NCI-H1930 (cell line): ENCODE measurements at places on chromosomes 2 and 18.

GRCh38 chr2:47629501-47630460, 153.2 kb upstream of the MSH6 start:
- DNase-seq = no peak

- DNase-seq = no peak
Observed at GRCh38 chr2:96112501-96113366, 3.6 kb downstream of the ADRA2B start.

- peak; percentile 67 for DNase-seq
Observed at GRCh38 chr2:190863946-190864345, 16.7 kb upstream of the GLS start.

GRCh38 chr2:147051248-147051647, 793.6 kb upstream of the ACVR2A start:
- no peak for DNase-seq

DNA sequence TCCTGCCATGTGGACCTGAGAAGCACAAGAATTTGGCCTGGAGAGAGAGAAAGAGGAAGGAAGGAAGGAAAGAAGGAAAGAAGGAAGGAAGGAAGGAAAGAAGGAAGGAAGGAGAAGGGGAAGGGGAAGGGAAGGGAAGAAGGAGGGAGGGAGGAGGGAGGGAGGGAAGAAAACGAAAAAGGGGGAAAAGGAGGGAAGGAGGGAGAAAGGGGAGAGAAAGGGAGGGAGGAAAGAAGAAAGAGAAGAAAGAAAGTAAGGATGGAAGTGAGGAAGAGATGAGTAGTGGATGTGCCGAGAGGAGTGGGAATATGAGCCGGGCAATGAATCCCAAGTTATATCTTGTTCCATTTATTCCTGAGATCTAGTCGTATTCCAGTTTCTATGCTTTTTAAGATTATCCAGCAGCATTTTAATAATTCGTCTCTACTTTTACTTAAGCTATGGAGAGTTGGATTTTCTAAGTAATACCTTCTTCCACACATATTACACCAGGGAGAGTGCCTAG, 247.8 kb downstream of the TDRD15 start:
- no peak for DNase-seq

GRCh38 chr2:240234503-240234951, 94.1 kb upstream of the OTOS start:
- DNase-seq = no peak

- DNase-seq = no peak
Observed at GRCh38 chr2:143706354-143706753, 577.1 kb downstream of the ARHGAP15 start.

- DNase-seq = no peak
Observed at GRCh38 chr18:10750191-10751035, 224.6 kb downstream of the NAPG start.

DNA sequence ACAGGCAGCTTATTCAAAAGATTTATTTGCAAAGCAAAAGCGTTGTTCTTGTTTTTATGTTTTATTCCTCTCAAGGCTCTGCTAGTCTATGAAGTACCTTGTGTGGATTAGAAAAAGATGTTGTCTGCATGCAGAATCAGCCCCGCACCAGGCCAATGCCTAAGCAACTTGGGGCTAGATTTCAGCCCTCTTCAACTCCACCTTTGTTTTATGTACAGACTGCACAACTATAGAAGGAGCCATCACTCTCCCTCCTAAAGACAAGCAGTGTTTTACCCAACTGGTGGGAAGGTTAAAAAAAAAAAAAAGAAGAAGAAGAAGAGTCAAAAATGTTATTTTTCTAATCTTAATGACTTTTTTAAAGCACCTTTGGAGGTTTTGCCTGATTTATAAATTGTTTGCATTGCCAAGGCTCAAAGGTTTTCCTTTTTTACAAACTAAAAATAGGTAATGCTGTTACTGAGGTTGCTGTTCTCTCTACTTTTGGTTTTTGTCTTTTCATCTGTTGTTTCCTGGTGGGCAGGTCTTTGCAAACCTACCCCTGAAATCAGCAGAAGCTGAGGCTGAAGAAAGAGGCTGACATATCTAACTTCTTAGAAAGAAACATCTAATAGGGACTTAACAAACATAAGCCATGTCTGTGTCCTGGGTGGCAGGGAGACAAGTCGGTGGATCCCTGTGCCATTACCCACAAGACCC, 164.0 kb downstream of the SLC39A10 start:
- DNase-seq = no peak

GRCh38 chr2:205574001-205574400, 108.3 kb upstream of the NRP2 start:
- DNase-seq = no peak

DNA sequence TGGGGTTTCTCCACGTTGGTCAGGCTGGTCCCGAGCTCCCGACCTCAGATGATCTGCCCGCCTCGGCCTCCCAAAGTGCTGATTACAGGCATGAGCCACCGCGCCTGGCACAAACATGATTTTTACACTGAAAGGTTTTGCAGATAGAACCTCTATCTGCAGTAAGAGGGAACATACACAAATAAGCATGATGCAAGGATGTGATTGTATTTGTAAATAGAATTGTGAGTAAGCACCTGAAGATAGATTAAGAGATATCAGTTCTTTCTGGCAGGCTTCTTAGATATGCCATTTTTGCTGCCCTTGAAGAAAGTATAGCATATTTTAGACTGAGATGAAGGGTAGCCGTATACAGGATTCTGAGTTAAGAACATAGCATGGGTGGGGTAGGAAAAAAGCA, 3.6 kb downstream of the COMMD1 start:
- no peak for DNase-seq

DNA sequence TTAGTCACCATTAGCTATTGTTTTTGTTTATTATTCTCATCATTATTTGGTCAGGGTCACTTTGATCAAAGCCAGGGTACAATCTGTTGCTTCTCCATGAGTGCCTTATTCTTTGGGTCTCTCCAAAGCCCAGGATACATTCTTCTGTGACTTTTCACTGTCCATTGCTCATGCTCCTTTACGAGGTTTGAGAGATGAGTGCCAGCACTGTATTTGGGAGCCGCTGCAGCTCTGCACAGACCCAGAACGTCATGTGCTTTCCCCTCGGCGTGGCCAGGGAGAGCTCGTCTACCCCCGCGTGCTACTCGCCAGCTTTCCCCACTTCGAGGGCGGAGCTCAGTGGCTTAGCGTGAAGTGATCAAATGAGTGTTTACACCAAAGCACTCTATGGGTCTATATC, 123.7 kb downstream of the COL6A3 start:
- no peak for DNase-seq

DNA sequence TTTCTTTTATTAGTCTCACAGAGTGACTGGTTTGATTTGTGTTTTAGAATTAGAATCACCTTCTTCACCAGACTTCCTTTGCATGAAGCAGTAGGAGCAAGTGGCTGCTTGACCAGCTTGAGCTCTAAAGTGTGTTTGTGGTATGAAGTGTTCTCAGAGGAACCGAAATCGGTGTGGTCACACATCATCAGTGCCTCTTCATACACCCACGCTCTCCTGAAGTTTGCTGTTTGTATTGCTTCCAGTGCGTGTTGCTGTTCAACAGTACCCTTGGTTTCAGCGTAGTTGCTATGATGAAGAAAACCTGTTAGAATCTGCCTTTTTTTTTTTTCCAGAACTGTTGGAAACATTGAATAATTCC, 77.9 kb downstream of the LIMS1 start:
- no peak for DNase-seq

DNA sequence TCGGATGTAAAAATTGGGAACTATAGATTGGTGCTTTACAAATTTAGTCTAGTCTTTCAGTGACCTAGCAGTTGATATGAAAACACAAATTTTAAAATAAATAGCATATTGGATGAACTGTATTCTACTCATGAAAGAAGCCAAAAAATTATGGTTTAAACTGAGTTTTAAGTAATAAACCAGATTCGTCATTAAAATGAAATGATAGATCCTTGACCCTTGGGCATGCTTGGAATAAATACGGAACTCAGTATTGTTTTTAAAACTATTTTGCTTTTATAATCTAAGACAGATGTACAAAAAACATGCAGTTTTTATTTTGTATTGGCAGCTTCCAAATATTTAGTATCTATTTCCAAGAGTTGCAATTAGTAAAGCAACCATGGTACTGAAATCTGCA, 34.6 kb upstream of the TBR1 start:
- DNase-seq = no peak

DNA sequence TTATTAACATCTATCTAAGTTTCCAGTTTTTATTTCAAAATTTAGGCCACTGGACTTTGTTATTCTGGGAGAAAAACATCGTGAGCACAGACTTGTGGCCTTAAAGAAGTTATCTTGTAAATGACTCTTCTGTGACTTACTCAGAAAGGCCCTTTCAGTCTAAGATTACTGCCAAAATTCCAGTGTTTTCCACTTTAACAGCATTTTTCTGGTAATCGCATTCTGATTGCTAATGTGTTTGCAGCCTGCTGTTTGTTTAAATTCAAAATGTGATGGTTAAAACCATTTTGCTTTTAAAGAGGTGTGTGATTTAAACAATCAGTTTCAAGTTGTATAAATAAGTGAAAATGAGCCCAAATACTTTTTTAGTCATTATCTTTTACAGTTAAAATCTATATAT, 136.7 kb upstream of the DAPL1 start:
- no peak for DNase-seq

GRCh38 chr18:69044215-69044614, 246.3 kb downstream of the CCDC102B start:
- no peak for DNase-seq

- DNase-seq = no peak
Observed at GRCh38 chr2:204715361-204715760, 170.1 kb downstream of the PARD3B start.

- DNase-seq = peak; percentile 72
Observed at GRCh38 chr2:72150157-72150860, 2.6 kb upstream of the CYP26B1 start.

GRCh38 chr2:63301481-63301880, 250.9 kb downstream of the OTX1 start:
- no peak for DNase-seq

GRCh38 chr2:9707008-9707407, 76.2 kb upstream of the YWHAQ start:
- DNase-seq = no peak
